ENCODE measurements at places on chromosomes 1 and 21.

DNA sequence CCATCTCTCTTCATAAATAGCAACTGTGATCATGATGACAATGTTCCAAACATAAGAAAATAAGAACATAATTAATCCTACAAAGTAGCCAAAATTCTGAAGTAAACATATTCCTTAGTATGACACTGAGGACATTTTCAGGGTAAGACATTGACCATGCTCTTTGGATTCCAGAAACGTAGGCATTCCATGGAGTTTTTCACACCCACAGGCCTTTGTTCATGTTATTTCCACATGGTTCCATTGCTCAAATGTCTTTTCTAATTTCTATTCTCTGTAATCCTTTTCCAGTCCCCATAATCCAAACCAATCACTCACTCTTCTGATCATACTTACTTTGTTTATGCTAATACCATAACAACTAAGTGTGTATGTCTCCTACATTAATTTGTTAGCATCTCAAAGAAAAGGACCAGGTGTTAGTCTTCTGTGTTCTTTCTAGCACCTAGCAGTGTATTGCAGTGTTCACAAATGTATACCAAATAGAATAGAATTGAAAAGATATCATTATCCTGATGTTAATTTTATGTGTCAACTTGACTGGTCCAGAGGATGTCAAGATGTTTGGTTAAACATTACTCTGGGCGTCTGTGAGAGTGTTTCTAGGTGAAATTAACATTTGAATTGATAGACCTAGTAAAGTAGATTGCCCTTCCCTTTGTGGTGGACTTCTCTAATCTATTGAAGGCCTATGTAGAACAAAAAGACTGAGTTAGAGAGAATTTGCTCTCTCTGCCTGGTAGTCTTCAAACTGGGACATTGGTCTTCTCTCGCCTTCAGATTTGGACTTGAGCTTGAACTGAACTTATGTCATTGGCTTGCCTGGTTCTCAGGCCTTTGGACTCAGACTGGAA, 516.6 kb downstream of the PTPRC start:
- DNase-seq: no peak

DNA sequence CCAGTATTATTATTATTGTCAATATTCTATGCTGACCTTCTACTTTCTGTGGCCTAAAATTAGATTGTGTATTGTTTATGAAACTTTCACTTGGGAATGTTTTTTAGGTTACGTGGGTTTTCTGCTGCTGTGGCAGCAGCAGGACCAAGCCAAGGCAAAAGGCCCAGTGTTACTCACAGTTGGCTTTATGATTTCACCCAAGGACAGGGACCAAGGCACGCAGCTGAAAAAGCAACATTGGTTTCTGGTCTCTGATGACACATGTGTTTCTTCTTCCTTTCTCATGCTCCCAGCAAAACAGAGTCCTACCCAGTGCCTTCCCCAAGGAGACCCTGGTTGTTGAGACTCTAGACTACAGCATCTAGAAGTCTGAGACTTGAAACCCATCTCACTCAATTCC, 413.7 kb downstream of the SETD4 start:
- no peak for DNase-seq

- DNase-seq: no peak
These were observed 49.8 kb downstream of the TPR start for GRCh38 chr1:186325239-186325638.

DNA sequence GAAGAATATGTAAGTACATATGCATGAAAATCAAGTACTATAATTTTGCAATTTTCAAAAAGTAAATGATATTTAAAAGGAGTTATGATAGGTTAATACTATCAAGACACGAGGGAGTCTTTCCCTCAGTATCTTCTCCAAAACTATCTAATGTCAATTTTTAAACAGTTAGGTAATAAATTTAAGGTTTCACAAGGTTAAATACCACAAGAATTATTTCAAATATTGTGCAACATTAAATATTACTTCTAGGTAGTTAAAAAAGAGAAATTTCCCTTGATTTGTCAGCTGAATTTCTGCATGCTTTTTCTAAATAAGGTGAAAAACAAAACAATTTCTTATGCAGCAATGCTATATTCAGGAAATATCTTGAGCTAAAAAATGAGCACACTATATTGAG, 3.5 kb downstream of the CFHR5 start:
- DNase-seq: no peak

GRCh38 chr1:90452491-90452890, 264.6 kb downstream of the BARHL2 start:
- no peak for DNase-seq

- DNase-seq: no peak
These were observed 28.3 kb downstream of the TMPRSS2 start for GRCh38 chr21:41479686-41480085.

GRCh38 chr1:167301355-167301754, 80.7 kb downstream of the POU2F1 start:
- no peak for DNase-seq

GRCh38 chr1:206508130-206508889, 979 bp downstream of the RASSF5 start:
- no peak for DNase-seq

- no peak for DNase-seq
These were observed 6.0 kb upstream of the SF3A3 start for GRCh38 chr1:37995751-37996345.

DNA sequence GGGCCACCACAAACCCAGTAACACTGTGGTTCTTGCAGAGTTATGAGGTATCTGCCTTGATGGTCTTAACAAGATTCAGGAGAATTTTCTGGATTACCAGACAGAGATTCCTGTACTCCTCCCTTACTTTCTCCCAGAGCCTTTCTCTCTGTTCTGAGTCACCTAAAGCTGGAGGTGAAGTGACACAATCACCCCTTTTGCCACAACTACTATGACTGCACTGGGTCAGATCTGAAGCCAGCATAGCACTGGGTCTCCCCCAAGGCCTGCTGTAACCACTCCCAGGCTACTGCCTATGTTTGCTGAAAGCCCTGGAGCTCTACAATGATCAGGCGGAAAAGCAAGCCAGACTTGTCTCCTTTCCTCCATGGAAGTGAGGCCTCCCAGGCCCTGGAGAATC, 156.7 kb upstream of the NEGR1 start:
- DNase-seq: no peak

GRCh38 chr1:73736125-73736524, 461.9 kb downstream of the LRRIQ3 start:
- DNase-seq: no peak

DNA sequence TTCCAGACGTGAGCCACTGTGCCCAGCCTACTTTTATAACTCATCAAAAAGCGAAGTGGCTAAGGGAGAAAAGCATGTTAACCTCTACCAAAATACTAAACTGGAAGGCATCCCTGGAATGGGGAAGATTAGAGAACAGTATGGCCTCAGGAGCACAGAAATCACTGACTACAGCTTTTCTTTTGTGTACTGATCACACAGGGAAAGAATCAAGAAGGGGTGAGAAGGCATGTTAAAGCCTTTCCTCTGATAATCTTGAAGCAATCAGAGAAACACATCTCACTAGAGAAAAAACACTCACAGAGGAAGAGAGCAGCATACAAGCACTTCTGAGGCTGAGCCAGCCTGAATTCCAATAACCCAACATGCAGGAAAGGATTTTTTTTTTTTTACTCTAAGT, 10.7 kb downstream of the PCAT6 start:
- no peak for DNase-seq

DNA sequence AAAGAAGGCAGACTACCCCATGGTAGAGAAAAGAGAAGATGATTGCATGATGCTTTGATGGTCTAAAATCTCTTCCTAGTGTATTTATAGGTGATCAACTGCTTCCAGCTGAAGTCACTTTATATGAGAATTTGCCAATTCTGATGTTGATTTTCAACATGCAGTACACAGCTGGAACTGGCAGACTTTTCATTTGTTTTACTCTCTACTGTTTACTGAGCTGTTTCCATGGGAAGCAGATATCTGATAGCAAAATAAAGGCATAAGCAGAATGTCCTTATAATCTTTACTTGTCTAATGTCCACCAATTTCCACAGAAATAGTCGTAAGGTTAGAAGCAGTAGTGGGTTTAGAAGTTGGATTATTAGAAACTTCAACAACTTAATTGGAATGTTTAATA, 74.9 kb downstream of the SYDE2 start:
- no peak for DNase-seq

DNA sequence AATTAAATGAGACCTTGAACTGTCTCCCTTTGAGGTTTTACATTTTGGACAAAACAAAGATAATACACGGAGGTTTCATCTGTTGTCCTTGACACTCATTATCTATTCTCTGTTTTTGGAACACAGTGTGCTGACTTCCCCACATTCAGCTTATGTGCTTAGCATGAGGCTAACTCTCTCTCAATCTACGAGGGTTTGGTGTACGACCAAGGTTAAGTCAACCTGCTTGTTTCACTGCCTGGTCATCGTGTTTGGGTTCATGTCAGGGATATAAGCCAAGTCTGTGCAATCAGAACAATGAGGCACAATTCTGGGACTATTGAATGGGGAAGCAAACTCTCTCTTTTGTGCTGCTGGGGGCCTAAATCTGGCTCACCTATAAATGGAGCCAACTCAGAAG, 328.5 kb upstream of the USP25 start:
- DNase-seq: no peak

DNA sequence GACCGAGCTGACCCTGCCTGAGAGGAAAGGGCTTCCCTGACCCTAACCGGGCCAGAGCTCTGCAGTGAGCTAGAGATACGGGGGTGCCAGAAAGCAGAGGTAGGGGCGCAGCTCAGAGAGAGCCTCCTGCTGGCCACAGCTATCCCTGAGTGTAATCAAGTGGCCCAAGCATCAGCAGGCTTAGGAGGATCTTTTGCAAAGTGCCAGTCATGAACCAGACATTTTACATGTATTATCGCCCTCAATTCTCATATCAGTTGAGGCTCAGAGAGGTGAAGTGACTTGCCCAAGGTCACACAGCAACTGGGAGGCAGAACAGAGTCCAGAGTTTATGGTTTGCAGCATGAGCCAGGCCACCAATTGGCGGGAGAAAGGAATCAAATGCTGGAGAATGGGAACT, 7.0 kb upstream of the ID3 start:
- no peak for DNase-seq

DNA sequence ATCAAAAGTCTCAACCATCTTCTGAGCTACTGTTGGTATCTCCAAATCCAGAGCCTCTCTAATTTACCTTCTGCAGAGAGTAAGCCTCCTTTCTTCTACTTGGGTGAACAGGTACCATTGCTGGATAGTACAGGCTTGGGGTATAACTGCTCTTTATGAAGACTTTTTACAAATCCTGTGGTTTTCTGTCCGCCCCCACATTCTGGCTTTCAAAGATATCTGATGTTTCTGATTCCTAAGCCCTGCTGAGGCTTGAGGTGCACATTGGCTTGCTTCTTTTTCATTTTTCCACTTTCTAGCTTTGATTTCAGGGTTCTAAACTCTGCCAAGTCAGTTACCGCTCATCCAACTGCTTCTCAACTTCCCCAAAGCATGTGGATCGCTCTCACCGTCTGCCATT, 37.1 kb downstream of the TENT5C start:
- no peak for DNase-seq

GRCh38 chr21:44727321-44727720, 15.9 kb upstream of the TSPEAR start:
- no peak for DNase-seq

GRCh38 chr1:116794804-116795481, 40.7 kb downstream of the CD2 start:
- no peak for DNase-seq

DNA sequence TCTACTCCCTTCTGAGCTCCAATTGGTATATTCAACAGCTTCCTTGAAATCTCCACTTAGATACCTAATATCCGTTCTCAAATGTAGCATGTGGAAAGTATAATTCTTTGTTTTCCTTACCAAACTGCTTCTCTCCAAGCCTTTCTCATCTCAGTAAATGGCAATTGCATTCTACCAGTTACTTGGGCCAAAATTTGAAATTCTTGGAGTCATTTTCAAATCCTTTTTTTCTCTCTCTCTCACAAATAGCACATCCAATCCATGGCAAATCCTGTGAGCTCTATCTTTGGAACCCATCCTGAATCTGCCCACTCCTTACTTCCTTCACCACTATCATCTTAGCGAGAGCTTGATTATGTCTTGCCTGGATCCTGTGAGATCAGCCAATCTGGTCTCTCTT, 39.3 kb upstream of the SLC35F3 start:
- DNase-seq: no peak

DNA sequence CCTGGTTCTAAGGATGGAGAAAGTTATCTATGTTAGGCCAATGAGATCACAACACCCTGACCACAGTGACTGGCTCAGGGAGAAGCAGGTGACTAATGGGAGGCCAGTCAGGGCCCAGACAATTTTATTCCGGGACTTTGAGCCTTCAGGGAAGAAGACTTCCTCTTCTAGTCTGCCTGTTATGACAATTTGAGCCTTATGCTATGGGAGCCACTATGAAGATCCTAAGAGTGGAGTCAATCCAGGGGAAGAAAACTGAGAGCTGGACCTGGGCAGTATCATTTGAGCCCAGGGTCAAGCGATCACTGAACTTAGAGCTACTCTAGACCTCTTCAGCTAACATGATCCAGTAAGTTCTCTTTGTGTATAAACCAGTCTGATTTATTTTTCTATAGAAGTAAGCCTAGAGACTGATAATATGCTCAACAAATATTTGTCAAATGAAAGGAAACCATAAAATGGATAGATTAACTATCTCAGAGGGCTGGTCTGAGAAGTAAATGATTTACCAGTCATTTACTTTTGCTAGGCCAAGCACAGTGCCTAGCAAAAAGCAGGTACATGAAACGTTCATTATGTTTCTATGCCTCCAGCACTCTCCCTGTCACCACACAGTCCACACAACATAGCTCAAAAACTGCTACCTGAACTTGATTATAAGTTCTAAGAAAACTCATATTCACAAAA, 4.2 kb upstream of the C1orf141 start:
- DNase-seq: no peak

DNA sequence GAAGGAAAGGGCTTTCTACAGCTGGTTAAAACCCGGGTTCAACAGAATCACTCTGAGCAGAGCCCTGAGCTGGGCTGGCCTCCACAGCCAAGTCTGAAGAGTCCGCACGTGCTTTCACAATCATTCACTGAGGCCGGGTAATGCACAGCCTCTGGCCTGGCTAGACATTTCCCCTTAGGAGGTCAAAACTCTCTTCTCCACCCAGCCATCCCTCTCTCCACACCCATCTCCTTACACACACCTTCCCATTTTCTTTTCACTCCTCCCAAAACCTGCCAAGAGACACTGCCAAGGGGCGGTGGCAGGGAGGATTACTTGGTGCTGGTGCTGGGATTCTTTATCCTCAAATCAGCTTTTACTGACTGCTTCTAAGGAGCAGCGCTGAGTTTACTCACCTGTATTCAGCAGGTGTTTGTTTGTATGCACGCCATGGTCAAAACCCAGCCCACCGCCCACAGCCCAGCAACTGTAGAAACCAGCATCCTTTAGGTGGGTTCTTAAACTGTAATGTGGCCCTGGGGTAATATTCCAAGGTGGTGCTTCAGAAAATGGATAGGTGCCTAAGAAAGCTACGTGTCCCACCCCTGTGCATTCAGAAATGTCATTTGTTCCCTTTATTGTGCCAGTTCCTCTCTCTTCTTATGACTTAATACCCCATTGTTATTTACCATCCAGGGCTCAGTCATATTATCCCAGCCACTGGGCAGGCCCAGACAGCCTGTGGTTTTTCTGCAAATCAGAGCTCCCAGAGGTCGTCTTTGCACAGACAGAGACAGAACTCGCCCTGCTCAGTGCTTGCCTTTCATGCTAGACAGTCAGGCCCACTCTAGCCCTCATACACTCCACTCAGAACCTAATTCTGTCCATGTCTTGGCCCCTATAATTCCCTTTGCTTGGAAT, 80.2 kb downstream of the ADSS2 start:
- no peak for DNase-seq

Measured in stimulated activated CD8-positive, alpha-beta memory T cell treated with anti-CD3 and anti-CD28 coated beads, Interleukin-4, amount 100 ng/mL, for 1 hour (primary cell).